ENCODE measurements at places on chromosomes 4 and X.
A peak's percentile ranks its signal among the peaks of the same experiment; 100 is the strongest.

DNA sequence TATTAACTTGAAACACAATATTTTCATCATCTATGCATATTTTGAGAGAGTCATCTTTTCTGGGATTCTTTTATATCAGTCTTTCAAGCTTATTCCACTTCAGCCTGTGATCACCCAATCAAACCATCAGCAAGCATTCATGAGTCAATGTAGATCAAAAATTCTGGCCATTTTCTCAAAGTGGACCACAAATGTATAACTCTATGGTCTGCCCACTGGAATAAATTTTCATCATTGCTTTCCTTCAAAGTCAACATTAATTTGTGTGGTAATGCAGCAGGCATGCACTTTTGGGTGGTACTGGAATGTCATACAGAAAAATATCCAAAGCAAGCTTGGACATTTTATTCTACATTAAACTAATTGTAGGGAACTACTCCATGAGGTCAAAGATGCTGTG, 1013.0 kb downstream of the STIM2 start:
- no peak for DNase-seq

GRCh38 chr4:146122398-146122797, 53.1 kb upstream of the LSM6 start:
- no peak for DNase-seq

- DNase-seq = no peak
Measured at GRCh38 chr4:142065086-142065647, 428.8 kb downstream of the IL15 start.

DNA sequence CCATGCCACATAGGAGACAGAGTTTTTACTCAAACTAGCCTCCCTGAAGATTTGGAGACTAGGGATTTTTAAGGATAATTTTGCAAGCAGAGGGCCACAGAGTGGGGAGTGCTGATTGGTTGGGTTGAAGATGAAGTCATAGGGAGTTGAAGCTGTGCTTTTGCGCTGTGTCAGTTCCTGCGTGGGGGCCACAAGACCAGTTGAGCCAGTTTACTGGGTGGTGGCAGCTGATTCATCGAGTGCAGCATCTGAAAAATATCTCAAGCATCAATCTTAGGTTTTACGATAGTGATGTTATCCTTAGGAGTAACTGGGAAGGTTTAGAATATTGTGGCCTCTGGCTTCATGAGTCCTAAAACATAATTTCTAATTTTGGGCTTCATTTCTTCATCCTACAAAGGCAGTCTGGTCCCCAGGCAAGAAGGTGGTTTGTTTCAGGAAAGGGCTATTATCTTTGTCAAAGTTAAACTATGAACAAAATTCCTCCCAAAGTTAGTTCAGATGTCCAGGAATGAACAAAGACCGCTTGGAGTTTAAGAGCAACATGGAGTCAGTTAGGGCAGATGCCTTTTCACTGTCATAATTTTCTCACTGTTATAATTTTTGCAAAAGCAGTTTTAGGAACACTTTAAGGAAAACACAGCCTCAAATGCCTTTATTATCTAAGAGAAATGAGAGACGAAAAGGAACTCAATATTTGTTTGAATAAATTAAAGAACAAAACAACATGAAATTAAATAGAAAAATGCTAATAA, 960.8 kb upstream of the PRKX start:
- DNase-seq = no peak

DNA sequence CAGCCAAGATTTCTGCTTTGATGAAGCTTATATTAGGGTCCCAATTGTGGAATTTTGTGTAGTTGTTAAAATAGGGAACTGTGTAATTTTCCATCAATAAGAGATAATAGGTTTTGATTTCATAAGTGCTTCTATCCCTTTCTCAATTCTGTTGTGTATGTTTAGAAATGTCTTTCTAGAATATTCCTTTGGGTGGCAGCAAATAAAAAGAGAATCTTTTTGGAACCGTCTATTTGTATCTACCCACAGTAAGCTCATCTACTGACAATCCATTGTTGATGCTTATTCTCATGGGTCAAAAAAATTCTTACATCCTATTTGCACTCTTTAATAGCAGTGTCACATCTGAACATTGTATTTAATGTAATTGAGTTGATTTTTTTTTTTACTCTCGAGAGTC, 61.7 kb downstream of the TMA16 start:
- DNase-seq = no peak

DNA sequence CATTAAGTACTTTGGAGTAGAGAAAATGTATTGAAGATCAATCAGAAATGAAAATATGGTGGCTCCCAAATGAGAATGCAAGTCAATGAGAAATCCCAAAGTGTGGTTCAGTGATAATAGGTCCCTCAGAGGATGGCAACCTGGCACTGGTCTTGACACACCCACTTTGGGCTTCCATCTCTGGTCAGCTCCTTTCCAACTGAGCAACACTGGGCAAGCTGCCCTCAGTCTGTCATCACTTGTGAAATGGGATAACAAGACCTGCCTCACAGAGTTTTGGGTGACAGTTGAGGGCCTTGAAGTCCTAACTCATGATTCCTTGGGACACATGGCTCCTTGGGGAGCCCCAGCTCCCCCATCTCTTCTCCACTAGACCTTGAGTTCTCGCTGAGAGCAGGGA, 29.0 kb upstream of the MAMLD1 start:
- no peak for DNase-seq

GRCh38 chr4:8185930-8186329, 13.2 kb upstream of the SH3TC1 start:
- DNase-seq = no peak

- DNase-seq = peak; percentile 50
Measured at GRCh38 chr4:74794382-74795010, at the start of gene BTC. BTC (minus strand) TSS chr4:74794523; CDS start chr4:74794325, 198 bp downstream.

DNA sequence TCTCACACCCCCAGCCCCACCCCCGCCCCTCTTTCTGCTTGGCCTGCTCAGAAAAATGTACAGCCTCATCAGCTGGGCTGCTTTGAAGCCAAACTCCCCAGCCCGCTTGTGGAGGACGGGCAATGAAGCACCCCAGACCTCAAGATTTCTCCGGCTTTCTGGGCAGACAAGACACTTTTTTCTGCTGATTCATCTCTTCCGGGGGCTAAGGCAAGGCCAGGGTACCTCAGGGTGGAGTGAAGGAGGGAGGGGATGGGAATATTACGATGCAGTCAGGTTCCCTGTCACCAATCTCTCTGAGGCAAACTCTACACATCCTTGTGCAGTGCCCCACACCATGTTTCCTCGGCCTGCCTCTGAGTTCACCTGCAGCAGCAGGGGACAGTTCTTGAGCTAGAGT, 66.9 kb upstream of the ATP6AP2 start:
- DNase-seq = no peak

DNA sequence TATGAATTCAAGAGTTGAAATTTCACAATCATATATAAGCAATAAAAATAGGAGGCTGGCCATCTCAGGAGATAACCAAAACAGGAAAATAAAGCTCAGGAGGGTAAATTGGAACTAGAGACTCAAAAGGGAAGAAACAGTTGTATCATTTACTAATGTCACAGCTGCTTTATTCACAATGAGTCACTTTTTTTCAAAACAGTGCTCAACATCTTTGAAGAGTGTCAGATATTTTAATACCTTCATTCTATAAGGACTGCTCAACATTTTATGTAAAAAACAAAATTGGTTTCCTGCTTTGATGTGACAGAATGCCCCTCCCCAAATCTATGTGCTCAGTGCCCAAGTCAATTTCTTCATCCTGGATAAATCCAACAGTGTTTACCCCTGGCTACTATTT, 97.7 kb downstream of the DDX60 start:
- no peak for DNase-seq

DNA sequence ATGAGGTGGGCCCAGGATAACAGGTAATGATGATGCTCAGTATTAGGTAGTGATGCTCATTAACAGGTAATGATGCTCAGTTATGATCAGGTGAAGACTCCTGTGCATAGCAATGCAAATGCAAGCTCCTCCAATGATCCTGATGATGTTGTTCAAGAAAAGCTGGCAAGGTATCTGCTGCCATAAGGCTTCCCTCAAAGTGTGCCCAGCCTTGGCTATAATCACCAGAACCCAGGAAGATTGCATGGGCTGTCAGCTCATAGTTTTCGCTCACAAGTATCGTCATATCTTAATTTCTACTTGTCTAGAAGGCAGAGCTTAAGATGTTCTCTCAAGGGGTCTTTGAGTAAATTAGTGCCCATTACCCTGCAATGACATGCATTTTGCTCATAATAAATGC, 366.2 kb upstream of the CLNK start:
- DNase-seq = no peak

DNA sequence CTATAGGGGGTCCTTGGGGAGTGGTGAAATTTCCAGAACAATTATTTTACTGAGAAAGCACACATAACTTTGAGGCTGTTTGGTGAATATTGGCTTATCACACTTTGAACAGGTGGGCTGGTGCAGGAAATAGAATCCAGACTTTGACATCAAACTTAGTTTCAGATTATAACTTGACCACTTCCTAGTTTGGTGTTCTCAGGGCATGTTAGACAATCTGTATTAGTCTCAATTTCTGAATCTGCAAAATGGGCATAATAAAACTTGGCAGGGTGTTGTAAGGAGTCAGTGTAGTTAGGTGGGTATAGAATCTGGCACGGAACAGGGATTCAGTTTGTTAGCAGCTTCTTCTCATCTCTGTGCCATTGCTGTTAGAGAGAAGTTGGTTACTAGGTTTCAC, 43.3 kb upstream of the MBNL3 start:
- no peak for DNase-seq

DNA sequence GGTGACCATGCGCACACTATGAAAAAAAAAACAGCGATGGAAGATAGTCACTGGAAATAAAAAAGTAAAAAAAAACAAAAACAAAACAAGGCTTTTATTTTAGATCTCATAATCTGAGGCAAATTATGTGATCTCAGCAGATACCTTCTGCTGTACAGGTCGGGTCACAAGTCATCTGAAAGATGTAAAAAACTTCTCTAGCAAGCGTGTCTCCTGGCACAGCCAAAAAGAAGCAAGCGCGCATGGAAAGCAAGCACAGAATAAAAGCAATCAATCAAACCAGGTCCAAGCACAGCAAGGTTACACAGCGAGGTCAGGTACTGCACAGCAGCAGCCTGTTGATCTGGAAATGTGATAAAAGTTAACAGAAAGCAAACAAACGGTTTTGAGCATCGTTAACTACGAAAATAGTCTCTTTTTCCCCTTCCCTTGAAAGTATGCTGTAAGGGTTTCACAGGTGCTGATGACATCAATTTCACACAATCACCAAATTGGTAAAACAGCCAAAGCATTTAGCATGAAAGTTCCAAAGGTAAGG, 79.3 kb upstream of the MTNR1A start:
- DNase-seq = no peak

DNA sequence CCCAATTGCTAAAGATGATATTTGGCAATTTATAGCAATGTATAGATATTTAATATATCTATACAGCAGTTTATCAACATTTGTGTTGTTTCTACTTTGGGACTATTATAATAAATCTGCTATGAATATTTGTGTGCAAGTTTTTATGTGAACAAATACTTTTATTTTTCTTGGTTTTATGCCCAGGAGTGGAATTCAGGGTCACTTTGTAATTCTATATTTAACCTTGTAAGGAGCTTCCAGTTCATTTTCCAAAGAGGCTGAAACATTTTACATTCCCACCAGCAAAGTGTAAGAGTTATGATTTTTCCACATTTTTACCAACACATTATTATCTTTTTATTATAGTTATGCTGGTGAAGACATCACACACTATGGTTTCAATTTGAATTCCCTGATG, 801.3 kb downstream of the PCDH18 start:
- no peak for DNase-seq

- DNase-seq = no peak
Measured at GRCh38 chrX:150371877-150372276, 8.8 kb downstream of the MAMLD1 start.

Measured in left renal pelvis (tissue), 4 donors.